ENCODE measurements at places on chromosomes 7 and 10.

DNA sequence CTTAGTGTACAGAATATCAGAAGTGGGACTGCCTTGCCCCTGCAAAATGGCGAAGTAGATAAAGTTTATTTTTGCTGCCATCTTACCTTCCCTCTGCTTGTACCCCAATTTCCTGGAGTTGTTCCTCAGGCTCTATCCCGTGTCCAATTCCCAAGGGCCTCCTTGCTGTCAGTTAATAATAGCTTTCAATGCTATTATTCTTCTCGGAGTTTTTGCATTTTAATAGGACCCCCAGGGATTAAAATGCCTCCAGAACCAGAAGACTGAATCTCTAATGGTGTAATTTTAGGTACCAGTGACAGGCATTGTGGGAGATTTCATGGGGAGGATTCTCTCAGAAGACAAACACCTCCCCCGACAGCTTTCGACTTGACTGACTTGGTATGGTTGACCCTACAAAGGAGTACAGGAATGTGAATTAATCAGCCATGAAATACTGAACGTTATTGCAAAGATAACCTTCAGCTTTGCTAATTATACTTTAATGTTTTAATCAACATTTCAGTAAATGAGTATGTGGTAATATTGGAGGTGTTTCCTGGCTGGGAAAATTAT, 75.2 kb downstream of the ZNF22 start:
- no peak for DNase-seq

GRCh38 chr10:121804460-121804859, 123.4 kb downstream of the ATE1 start:
- DNase-seq, result no peak

GRCh38 chr10:9608602-9609001, 1409.1 kb upstream of the CELF2 start:
- no peak for DNase-seq

DNA sequence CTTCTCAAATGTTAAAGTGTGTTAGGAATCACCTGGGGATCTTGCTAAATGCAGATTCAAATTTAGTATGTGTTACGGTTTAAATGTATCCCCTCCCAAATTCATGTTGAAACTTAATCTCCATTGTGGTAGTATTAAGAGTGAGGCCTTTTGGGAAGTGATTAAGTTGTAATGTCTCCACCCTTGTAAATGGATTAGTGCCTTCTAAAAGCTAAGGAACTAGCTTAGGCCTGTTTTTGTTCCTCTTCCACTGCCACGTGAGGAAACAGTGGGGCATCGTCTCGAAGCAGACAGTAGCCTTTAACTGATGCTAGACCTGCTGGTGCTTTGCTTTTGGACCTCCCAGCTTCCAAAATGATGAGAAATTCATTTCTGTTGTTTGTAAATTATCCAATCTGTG, 52.3 kb upstream of the SEMA3D start:
- DNase-seq, result no peak

- peak; percentile 47 for DNase-seq
Measured at GRCh38 chr7:28958235-28958979, at the start of gene TRIL. TSS of gene TRIL (minus strand) at chr7:28958330. CDS start at chr7:28958046, 284 bp downstream.

DNA sequence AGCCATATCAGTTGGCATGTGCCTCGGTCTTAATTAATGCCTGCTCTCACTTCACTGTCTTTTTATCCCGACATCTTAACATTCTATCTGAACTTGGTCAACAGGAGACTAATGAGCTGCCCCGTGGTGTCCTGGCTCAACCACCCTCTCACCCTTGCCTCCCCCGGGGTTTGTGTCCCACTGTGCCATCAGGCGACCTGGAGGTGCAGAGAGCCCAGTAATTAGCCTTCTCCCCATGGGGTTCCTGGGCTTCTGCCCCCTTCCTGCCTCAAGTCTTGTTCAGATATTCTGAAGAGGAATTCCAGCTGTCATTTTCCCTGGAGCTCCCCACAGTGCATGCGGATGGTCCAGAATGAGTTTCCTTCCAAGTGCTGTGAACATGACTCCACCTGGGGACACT, 10.1 kb upstream of the JAKMIP3 start:
- no peak for DNase-seq

- no peak for DNase-seq
Measured at GRCh38 chr10:86708068-86708782, 39.9 kb downstream of the LDB3 start.

- no peak for DNase-seq
Measured at GRCh38 chr7:34672430-34672829, 14.4 kb downstream of the NPSR1 start.

GRCh38 chr10:80280071-80280800, 9.2 kb downstream of the MAT1A start:
- DNase-seq, result no peak

- no peak for DNase-seq
Measured at GRCh38 chr7:157769526-157770215, 432.9 kb downstream of the DNAJB6 start.

GRCh38 chr7:94540428-94540827, 30.8 kb downstream of the CASD1 start:
- no peak for DNase-seq

DNA sequence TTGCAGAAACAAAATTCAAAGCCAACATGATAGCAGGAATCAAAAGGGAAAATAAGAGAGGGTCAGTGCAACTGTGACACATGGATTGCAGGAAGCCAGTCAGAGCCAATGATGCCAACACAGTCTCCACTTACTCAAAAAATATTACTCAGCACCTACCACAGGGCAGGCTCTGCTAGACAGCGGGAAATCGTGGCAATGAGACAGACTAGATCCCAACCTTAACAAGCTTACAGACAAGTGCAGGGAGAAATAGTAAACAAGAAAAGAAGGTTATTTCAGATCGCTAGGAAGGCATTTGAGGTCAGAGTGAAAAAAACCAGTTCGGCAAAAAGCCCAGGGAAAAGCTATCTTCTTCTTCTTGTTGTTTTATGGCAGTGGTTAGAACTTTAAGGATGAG, 45.2 kb upstream of the NPFFR1 start:
- DNase-seq, result no peak

DNA sequence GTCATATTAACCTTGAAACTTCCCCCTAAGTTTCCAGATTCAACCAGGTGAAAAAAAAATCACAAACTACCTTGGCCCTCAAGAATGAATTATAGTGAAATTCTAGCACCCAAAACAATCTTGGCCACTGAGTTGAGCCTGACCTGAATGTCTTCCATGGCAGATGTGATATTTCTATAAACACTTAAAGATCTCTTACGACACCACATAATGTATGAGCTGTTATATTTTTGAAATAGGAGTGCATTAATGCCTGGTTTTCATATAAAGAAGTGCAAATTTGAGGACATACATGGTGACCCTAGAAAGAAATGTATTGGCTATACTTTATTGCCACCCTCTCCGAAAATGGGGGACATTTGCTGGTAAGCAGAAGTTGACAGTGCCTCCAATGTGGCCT, 584.1 kb upstream of the KCND2 start:
- DNase-seq, result no peak

- DNase-seq, result no peak
Measured at GRCh38 chr7:2660359-2661095, 27.5 kb upstream of the AMZ1 start.

- DNase-seq, result no peak
Measured at GRCh38 chr7:27745064-27745583, 5.2 kb downstream of the TAX1BP1 start.

Data from mucosa of gallbladder (tissue), 1 donor.